ENCODE measurements at places on chromosomes 12 and 14. TPM values are rescaled to one million over a fixed set of nuclear protein-coding genes. Genes with fewer than 3 reads are reported as not detected.

The CDK4 gene
- 245 TPM for total RNA-seq

The C12orf54 gene
- not detected for total RNA-seq

The OSBPL8 gene
- total RNA-seq = 20.6 TPM

The SCAF11 gene
- 45.5 TPM for total RNA-seq

The PTPRQ gene
- total RNA-seq = 0.01 TPM

The BATF gene
- total RNA-seq = not detected

The CCDC38 gene
- 0.08 TPM for total RNA-seq

The ERG28 gene
- 15.6 TPM for total RNA-seq

The SIX6 gene
- total RNA-seq = not detected

The TUNAR gene
- not detected for total RNA-seq

Data from A549 treated with Mapracorat at 1 μM for 4 hours (cell line).